ENCODE measurements at places on chromosomes 3 and 15. TPM values are rescaled to one million over a fixed set of nuclear protein-coding genes. Genes with fewer than 3 reads are reported as not detected.

GRCh38 chr3:103794656-103795055, 1359.8 kb downstream of the ZPLD1 start:
- no peak for DNase-seq
- H3K27ac ChIP-seq, result no peak overlapping the region
- H3K4me3 ChIP-seq, result no peak overlapping the region
- H3K4me1 ChIP-seq, result no peaks in the 10 kb centered on the region
- no peaks in the 10 kb centered on the region for H3K36me3 ChIP-seq
- no peaks in the 10 kb centered on the region for H3K27me3 ChIP-seq

DNA sequence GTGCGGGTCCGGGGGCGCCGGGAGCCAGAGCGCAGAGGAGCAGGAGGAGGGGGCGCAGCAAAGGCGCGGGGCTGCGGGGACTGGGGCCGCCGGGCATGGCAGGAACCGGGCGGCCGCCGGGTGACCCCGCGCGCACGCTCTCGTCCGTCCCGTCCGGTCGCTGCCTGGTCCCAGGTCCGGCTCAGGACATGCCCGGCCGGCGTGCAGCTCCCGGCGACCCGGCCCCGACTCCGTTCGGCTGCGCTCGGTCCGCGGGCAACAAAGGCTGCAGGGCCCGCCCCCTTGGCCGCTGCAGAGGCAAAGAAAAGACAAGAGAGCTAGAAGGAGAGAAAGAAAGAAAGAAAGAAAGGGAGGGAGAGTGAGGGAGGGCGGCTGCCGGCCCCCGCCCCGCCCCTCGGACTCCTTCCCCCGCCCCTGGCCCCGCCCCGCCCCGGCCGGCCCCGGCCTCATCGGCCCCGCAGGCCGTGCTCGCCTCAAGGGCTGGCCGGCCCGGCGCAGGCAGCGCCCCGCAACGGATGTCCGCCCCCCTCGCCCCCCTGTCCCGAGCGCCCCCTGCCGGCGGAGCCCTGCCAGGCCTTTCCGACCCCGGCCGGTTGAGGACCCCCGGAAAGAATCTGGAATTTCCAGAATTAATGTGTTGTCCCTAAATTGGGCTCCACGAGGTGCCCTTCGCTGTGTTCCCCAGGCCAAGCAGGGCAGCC, at the start of gene ADAMTS7:
TSS of gene ADAMTS7 (minus strand) at position 341 of the 701 bp plus-strand sequence. CDS start at position 97, 244 bp downstream.
- H3K27ac ChIP-seq, result peak within 1 kb of the TSS; percentile 36
- H3K4me3 ChIP-seq, result peak within 1 kb of the TSS; percentile 79
- peak; percentile 85 for DNase-seq
- H3K36me3 ChIP-seq, result no peaks in the 10 kb centered on the region
- peaks cover 15% of the 10 kb centered on the region for H3K4me1 ChIP-seq

OCA2 gene
- not detected for total RNA-seq

GRCh38 chr15:88894348-88894818, 961 bp downstream of the HAPLN3 start:
- H3K4me1 ChIP-seq, result peaks cover 30% of the 10 kb centered on the region
- peaks cover 11% of the 10 kb centered on the region for H3K36me3 ChIP-seq
- no peak overlapping the region for H3K27ac ChIP-seq
- no peak for DNase-seq
- H3K4me3 ChIP-seq, result no peak overlapping the region

ANAPC13 gene
- total RNA-seq, result 81.9 TPM

GRCh38 chr3:152243301-152243711, 25.4 kb upstream of the MBNL1 start:
- DNase-seq, result no peak
- no peaks in the 10 kb centered on the region for H3K27me3 ChIP-seq
- peaks cover 31% of the 10 kb centered on the region for H3K4me1 ChIP-seq
- H3K27ac ChIP-seq, result no peak overlapping the region
- H3K4me3 ChIP-seq, result no peak overlapping the region

DNA sequence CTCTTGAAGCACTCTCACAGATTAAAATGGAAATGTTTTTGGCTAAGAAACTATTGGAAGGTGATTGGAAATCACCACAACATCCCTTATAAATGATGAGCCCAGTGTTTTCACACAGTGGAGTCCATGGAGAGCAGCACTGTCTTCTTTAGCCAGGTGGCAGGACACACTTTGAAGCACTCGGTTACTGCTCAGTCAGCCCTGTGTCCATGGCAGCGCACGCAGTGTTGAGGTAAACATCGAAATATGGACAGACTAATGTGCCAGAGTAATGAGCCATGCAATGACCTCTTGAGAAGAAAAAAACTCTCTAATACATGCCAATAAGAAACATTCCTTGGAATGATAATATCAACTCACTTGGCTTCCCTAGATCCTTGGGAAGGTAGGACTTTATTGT, 66.6 kb downstream of the TGFBR2 start:
- H3K27ac ChIP-seq, result no peak overlapping the region
- no peak overlapping the region for H3K4me3 ChIP-seq
- H3K4me1 ChIP-seq, result peaks cover 6% of the 10 kb centered on the region
- H3K27me3 ChIP-seq, result no peaks in the 10 kb centered on the region
- DNase-seq, result no peak

GOLGA8G gene
- 0.25 TPM for total RNA-seq

CPA3 gene
- total RNA-seq, result 0.08 TPM

MEX3B gene
- 20.4 TPM for total RNA-seq

AP3B2 gene
- 0.11 TPM for total RNA-seq

DNA sequence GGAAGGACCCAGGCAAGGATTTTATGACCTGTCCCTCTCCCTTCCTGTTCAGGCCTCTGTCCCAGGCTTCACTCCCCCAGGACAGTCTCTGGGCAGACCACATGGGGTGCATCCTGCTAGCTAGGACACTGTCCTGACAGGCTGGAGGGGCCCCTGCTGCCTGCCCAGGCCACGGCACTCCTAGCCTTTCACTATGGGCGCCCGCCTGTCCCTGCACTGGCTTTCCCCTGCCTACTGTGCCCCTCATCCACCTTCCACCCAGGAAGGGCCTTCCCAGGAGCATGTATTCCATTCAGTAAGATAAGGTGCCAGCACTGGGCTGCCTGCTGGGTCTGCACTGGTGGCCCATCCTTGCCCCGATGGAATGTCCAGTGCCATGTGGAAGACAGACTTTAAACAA, 145.3 kb downstream of the DNAJB8 start:
- no peaks in the 10 kb centered on the region for H3K36me3 ChIP-seq
- no peak for DNase-seq
- no peak overlapping the region for H3K27ac ChIP-seq
- H3K4me1 ChIP-seq, result no peaks in the 10 kb centered on the region

GRCh38 chr15:65020419-65020818, 9.0 kb downstream of the MTFMT start:
- H3K36me3 ChIP-seq, result peaks cover 44% of the 10 kb centered on the region
- H3K27me3 ChIP-seq, result no peaks in the 10 kb centered on the region
- no peak overlapping the region for H3K4me3 ChIP-seq
- no peak overlapping the region for H3K27ac ChIP-seq
- H3K4me1 ChIP-seq, result no peaks in the 10 kb centered on the region

DNA sequence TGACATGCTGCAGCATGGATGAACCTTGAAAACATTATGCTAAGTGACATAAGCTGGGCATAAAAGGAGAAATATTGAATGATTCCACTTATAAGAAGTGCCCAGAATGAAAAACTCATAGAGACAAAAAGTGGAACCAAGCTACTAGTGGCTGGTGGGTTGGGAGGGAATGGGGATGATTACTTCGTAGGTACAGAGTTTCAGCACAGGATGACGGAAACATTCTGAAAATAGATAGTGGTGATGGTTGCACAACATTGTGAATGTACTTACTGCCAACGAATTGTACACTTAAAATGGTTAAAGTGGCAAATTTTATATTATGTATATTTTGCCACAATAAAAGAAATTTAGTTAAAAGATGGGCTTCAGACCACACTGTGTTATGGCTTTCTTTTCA, 93.6 kb downstream of the RPLP1 start:
- H3K27me3 ChIP-seq, result no peaks in the 10 kb centered on the region
- H3K27ac ChIP-seq, result no peak overlapping the region
- no peak for DNase-seq
- no peaks in the 10 kb centered on the region for H3K4me1 ChIP-seq

GRCh38 chr3:36282766-36283165, 97.5 kb upstream of the STAC start:
- H3K36me3 ChIP-seq, result no peaks in the 10 kb centered on the region
- H3K4me3 ChIP-seq, result no peak overlapping the region
- no peaks in the 10 kb centered on the region for H3K4me1 ChIP-seq
- H3K27ac ChIP-seq, result no peak overlapping the region

DNA sequence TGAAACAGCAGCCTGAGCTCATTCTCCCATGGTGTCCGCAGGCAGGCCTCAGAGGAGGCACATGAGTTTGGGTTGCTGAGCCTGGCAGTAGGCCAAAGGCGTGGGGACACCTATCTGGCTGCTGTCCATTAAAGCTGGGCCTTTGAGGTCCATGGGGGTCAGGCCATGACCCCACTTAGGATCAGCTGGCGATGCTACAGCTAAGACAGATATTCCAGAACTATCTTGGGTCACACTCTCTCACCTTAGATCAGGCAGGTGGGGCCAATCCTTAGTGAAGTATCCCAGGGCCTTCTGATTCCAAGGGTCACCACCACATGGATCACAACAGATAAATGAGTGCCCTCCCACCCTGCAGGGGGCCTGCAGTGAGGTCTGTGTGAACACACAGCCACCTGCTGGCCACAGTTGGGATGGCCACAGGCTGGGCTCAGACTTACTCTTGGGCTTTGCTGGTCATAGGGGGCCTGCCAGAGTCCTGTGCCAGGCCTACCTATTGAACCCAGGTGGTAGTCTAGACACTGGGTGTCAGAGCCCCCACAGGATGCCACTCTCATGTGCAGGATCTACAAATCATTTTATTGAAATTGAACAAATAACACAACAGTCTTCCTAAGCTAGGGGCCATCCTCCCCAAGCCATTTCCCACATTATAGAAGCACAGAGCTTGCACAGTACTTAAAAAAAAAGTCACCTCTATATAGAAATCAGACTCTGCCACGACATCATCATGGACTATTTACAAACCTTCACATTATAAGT, 2.0 kb upstream of the HYAL2 start:
- no peaks in the 10 kb centered on the region for H3K27me3 ChIP-seq
- H3K27ac ChIP-seq, result no peak overlapping the region
- H3K4me1 ChIP-seq, result peaks cover 32% of the 10 kb centered on the region

MESP2 gene
- total RNA-seq, result not detected

DNA sequence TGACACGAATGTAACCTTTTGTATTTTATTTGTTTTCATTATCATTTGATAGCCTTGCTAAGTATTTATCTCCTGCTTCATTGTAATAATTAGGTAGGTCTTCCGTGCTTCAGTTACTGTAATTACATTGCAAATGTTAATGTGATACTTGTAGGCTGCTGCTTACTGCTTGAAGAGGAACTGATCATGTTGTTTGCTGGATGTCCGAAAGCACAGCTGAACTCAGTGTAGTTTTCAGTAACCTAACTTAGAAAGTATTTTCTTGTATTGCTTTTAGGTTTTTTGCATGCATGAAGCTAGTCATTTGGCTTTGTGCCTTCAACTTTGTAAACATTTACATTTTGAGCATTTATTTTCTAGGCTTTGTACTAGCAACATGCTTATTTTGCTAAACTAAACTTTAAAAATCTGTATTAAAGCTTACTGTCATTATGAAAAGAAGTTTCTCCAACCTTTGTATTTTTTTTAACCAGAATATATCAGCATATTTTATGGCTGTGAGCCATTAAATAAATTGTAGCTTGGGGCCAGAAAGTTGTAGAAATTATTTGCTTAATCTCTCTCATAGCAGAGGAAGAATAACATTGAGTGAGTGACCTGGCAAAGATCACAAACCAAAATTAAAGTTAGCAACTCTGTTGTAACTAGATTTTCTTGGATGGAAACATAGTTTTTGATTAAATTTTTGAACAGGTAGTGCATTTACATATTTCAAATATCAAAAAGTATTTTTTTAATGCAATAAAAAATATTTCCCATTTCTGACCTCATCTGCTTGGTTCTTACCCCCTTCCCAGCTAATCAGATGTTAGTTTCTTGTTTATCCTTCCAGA, 30.7 kb downstream of the SACM1L start:
- H3K27me3 ChIP-seq, result no peaks in the 10 kb centered on the region
- no peak overlapping the region for H3K4me3 ChIP-seq

DNA sequence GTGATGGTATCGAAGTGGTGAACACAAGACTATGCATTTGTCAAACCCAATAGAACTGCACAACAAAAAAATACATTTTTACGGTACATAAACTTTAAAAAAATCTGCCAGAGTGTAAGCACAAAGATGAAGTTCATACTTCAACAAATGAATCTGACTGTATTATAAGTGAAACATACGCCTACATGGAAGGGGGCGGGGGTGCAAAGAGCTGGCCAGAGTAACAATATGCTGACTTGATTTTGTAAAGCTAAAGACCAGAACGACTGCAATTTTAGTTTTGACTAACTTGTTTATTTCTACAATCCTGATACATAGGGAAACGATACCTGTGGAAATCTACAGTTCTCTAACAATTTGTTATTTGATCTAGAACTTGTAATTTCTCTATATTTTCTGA, 426.0 kb downstream of the GABRG3 start:
- no peak overlapping the region for H3K27ac ChIP-seq
- no peaks in the 10 kb centered on the region for H3K4me1 ChIP-seq
- DNase-seq, result no peak
- no peaks in the 10 kb centered on the region for H3K27me3 ChIP-seq
- no peak overlapping the region for H3K4me3 ChIP-seq

GRCh38 chr3:186185194-186185787, 76.4 kb upstream of the ETV5 start:
- H3K36me3 ChIP-seq, result no peaks in the 10 kb centered on the region
- H3K4me3 ChIP-seq, result no peak overlapping the region
- H3K4me1 ChIP-seq, result no peaks in the 10 kb centered on the region
- no peak for DNase-seq

DNA sequence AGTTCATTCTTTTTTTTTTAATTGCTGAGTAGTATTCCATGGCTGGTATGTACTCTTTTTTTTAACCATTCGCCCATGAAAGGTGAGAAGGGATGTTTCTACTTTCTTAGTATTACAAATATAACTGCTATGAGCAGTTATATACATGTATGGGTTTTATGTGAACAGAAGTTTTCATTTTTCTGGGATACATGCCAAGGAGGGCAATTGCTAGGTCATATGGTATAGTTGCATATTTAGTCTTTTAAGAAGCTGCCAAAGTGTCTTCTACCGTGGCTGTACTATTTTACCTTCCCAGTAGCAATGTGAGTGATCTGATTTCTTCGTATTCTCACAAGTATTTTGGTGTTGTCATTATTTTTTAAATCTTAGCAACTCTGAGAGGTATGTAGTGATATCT, 11.2 kb upstream of the KLHL40 start:
- no peak for DNase-seq
- no peaks in the 10 kb centered on the region for H3K36me3 ChIP-seq
- H3K27ac ChIP-seq, result no peak overlapping the region
- H3K27me3 ChIP-seq, result no peaks in the 10 kb centered on the region

DNA sequence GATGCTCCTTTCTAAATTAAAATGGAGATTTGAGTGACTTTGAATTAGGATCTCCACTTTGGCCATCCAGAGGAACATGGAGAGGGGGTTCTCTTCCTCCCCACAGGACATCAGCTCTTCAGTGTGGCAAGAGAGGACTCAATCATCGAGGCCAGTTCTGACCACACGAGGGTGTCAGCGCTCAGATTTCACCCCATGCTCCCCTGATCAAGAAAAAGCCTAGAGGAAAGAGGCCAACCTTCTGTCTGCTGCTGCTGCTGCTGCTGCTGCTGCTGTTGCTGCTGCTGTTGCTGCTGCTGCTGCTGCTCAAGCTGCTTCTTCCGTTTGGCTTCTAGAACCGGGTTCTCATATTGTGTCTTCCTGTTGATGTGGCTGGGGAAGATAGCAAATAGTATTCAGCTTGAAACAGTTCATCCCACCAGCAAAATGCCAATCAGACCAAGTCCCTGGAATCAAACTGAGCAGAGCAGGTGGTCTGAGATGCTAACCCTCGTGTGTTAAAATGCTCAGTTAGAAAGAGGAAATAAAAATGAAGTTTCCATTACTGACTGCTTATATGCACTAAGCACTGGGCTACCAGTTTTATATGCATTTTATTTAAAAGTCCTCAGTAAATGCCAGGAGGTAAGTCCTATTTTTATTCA, 599.0 kb downstream of the MAGI1 start:
- H3K4me3 ChIP-seq, result no peak overlapping the region
- no peak overlapping the region for H3K27ac ChIP-seq
- H3K4me1 ChIP-seq, result peaks cover 6% of the 10 kb centered on the region
- H3K36me3 ChIP-seq, result no peaks in the 10 kb centered on the region

Data from SJSA1 (cell line).